Inflammatory macrophage treated with lipopolysaccharide for 1 hour (primary cell): ENCODE measurements at places on chromosomes 12 and 14.

- DNase-seq: no peak
Observed at GRCh38 chr12:93723568-93723930, 46.4 kb downstream of the CRADD start.

GRCh38 chr14:105272623-105273022, 24.3 kb downstream of the BTBD6 start:
- DNase-seq: no peak

DNA sequence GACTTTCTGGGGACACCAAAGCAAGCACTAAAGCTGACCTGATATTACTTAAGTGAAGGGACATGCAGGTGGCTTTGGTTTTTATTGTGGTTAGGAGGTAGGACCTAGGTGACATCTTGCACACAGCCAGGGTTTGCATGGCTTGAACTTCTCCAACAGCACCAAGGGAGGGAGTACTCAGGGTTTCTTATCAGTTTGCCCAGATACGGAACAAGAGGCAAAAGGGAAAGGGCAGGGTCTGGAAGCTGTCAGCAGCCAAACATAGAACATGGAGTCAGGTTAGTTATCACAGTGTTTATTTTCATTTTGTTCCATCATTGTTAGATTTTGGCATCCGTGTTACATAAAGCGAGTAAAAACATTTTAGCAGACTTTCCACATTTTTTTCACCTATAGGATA, 186.3 kb upstream of the CLEC14A start:
- DNase-seq: no peak

DNA sequence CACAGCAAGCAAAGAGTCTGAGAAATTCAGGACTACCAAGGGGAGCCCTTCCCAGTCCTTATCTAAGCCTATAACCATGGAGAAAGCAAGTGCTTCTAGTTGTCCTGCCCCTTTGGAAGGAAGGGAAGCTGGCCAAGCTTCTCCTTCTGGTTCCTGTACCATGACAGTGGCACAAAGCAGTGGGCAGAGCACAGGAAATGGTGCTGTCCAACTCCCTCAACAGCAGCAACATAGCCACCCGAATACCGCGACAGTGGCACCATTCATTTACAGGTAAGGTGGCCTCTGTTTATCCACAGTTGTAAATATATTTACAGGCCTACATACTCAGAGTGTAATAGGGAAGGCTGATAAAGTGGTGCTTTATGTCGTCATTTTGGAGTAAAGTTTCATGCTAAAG, 176.5 kb downstream of the NAV3 start:
- DNase-seq: no peak

GRCh38 chr12:32301216-32301615, 98.1 kb upstream of the FGD4 start:
- no peak for DNase-seq

DNA sequence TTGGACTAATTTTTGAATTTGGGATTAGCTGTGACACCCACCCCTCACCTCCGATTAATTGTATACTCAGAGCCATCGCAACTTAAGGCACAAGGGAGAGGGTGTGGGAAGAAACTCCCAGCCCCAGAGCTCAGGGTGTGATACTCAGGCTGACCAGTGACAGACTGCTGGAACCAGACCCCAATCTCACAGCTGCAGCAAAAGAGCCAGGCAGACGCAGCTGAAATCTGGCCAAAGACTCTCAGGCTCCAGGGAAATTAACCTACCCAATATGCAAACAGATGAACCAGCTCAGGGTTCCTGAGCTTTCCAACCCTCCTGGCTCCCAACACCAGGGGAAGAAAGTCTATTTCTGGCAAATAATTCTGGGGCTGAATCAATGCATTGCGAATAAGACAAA, 30.5 kb downstream of the ANAPC7 start:
- DNase-seq: no peak

GRCh38 chr12:108701779-108702441, 29.4 kb downstream of the CORO1C start:
- DNase-seq: no peak

DNA sequence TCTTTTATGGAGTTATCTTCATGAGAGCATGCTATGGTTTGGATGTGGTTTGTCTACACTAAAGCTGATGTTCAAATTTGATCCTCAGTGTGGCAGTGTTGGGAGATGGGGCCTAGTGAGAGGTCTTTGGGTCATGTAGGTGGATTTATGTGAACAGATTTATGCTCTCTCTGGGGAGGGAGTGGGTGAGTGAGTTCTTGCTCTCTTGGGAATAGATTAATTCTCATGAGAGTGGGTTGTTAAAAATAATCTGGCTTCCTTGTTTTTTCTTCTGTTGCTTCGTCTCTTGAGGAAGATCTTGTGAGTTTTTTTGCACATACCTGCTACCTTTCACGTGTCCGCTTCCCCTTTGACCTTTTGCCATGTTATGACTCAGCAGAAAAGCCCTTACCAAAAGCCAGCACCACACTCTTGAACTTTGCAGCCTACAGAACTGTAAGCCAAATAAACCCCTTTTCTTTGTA, 20.5 kb downstream of the DERA start:
- no peak for DNase-seq

GRCh38 chr14:90034156-90034555, 27.6 kb upstream of the KCNK13 start:
- no peak for DNase-seq

GRCh38 chr12:102781117-102781516, 135.9 kb downstream of the PAH start:
- peak; percentile 19 for DNase-seq

DNA sequence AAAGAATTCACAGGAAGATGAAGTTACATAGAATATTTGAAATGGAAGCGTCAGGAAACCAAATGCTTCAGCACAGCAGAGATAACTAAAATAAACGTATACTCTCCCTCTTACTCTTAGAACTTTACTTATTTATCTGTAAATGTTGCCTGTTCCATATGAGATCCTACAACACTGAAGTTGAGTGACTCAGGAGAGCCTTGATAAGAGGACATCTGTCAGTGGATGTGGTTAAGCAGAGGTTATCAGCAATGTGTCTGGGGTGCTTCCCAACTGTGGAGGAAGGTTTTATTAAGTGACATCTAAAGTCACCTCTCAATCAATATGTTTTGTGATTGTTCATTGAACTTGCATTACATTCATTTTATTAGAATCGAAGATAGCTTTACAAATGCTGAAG, 81.9 kb downstream of the NEDD1 start:
- no peak for DNase-seq
